ENCODE measurements at places on chromosomes 6 and 20.

DNA sequence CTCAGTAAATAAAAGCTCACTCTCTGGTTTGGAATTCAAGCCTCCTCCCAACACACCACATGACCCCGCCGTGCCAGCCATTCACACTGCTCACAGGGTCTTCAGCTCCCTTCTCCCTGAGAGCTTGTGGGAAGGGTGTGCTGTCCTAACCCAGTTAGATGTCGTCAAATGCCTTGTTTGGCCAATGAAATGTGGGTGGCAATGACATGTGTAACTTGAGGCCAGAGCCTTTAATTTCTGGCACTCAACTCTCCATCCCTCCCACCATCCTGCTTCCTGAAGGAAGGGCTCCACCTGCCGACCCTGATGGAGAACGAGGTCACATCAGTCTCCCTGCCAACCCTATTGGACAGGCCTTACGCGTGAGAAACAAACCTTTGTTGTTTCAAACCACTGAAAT lies 224.5 kb upstream of the AGPAT4 start:
- no peak for DNase-seq

DNA sequence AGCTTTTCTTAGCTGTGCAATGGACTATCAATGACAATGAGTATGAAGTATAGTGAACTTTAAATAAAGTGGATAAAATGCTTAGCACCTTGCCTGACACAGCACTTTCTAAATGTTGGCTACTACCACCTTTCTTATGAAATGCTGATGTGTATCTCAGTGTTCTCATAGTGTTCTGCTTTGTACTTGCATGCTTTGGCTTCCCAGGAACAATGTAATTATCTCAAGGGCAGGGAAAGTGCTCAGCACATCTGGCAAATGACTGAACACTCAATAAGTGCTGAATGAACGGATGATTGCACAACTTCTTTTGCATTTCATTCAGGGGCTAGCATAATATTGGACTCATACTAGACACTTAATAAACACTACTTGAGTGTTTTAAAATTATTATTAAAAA lies 28.2 kb upstream of the NOX3 start:
- DNase-seq = peak; percentile 58

GRCh38 chr6:139407718-139408222 lies 33.3 kb upstream of the CITED2 start:
- DNase-seq = peak; percentile 91

DNA sequence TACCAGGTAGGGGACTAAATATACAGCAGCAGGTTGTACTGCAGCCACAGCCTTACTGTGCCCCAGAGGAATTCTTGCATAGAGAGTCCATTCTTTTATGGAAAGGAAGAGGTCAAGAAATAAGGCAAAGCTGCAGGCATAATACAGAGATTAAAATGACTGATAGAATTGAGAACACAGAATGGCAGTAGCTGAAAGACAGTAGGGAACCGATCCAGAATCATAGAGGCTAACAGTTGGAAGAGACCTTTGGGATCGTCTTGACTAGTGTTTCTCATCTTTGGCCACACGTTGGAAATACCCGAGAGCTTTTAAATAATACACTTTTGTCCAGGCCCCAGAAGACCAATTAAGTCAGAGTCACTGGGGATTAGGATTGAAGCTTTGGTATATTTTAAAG lies 492.6 kb upstream of the SOX4 start:
- DNase-seq = no peak

DNA sequence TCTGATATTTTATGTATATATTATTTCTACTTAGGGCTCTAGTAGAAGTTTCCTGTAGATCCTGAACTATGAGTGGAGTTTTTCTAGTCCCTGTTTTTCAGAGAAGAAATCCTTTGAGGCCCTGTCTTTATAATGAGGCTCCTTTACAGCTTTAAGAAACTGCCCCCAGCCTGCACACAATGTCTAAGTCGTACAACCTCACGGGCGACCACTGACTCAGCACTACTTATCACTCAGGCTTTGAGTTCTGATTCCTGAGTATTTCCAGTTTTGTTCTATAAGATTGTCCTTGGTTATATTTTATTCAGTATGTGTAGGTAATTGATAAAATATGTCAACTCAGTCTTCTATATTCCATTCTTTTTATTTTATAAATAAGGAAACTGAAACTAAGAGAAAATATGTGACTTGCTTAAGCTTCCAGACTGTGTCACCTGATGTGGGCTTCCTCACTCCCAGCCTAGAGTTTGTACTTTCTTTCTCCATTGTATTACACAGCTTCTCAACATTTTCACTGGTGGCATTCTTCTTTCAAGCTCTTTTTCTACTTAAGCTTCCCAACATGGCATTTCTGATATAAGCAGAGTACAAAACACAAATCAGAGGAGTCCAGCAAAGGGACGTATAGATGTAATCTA lies 167.0 kb downstream of the TBX18 start:
- no peak for DNase-seq

DNA sequence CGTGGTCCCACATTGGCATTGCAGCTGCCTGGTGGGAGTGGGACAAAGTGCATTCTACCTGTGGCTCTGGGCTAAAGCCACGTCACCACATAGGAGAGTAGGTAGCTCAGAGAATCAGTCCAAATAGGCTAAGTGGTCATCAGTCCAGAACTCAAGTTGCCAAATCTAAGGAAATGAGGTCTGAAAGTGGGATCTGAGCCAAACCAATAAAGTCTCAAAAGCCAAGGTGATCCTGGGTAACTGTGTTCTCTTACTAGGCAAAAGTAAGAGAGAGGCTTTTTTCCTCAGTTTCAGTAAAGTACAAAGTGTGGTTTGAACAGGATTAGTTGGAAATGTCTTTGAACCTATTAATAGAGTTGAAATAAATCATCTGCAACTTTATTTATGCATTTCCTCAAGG lies 68.6 kb upstream of the CNKSR3 start:
- DNase-seq = no peak
